ENCODE measurements at places on chromosomes 3 and 15.

DNA sequence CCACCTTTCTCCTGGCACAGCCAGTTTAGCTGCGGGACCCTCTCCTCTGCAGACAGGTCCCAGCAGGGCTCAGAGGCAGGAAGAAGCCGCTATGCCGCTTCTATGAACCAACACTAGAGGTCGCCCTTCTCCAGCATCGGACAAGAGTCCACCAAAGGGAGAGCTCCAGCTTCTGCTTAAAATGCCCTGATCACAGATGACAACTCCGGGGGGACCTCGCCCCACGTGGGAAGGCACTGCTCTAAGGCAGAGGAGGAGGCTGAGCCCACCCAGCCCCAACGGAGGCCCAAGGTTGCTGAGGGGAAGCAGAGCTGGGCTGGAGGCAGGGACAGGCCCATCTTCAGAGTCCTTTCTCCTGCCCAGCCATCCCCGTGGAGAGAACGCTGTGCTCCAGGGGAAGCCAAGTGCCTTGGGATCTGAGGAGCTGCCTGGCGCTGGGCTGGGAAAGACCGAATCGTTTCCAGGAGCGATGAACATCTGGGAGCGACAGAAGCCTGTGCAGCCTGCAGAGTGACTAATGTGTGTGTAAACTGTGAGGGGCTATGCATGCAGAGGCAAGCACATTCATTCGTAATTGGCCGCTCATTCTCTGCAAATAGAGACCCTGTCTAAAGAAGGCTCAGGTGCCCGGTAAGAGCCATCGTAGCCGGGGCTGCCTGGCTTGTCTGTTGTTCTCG, 43.5 kb upstream of the BDH1 start:
- peak; percentile 65 for DNase-seq

GRCh38 chr15:62684123-62684808, 358.3 kb upstream of the TPM1 start:
- no peak for DNase-seq

DNA sequence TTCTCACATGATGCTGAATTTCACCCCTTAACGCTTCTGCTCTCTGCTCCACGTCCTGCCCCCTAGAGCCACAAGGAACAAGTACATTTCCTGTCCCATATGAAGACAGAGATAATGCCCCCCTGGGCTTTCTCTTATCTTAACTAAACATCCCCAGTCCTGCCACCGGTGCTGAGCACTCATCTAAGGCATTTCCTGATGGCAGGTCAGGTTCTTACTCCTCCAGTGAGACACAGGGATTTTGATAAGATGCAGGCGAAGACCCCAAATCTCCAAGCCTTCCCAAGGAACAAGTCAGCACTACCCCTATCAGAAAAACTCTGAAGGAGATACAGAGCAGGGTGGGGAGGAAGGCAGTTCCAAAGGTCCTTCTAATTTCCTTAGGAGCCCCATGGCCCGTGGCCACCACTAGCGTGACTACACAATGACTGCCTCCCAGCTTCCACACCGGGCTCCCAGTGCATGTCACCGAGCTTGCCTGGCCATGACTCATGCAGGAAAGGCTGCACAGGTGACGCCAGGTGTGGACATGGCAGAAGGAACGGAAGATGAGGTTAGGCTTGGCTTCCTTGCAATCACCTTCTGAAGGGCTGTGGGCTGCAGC, 152.9 kb downstream of the XXYLT1 start:
- no peak for DNase-seq

DNA sequence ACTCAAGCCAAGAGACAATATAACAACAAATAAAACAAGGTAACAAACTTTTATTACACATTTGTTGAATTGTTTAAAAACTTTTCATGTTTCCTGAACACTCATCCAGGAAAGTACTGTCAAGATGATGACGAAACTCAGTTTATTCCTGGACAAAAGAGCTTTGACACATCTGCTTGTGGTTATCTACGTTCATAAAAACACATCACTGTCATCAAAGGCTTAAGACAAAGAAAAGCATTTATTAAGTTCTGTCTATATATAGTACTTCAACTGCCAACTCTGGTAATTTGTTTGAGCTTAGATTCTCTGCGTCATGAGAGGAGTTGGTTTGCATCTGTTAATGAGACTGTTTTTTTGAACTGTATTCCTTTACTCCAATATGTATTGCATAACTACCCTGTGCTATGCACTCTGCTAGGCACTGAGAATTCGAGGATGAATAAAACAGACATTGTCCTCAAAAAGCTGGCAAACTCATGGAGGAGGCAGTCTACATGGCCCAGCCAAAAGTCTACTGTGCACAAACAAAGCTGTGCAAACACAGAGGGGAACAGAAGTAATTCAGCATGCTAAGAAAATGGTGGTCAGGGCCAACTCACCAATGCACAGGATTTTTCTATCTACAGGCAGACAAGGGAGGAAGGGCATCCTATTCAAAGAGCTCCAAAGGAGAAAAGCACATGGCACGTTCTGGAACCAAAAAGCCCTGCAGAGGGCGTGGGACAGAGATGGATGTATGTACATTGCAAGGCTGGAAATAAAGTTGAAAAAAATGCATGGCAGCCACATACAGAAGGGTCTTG, 21.5 kb downstream of the PLD1 start:
- DNase-seq: no peak

GRCh38 chr15:40782609-40783227, 12.9 kb downstream of the C15orf62 start:
- peak; percentile 67 for DNase-seq

DNA sequence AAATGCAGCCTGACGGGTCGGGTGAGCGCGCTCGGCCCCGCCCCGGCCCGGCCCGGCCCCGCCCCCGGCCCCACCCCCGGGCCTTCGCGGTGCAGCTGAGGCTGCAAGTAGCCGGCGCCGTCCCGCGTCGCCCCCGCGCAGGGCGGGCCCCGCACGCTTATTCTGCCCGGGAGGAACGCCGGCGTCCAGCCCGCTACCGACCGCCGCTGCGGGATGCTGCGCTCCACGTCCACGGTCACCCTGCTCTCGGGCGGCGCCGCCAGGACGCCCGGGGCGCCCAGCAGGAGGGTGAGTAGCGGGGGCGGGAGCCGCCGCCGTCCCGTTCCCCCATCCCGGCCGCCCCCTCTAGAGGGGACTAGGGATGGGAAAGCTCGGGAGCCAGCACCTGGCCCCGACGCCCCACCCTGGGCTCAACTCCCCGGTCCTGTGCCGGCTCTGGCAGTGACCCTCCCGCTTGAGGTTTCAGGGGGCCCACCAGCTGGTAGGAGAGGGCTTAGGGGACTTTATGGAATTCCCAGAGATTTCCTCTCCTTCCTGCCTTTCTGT, at the start of gene MYZAP:
MYZAP (plus strand) TSS at position 83 of the 546 bp plus-strand sequence; CDS start at position 214, 131 bp downstream.
- DNase-seq: peak; percentile 15

- DNase-seq: no peak
Observed at GRCh38 chr3:100006570-100007271, 107.6 kb downstream of the FILIP1L start.
